NCI-H510A treated with DMSO at 0.1 percent for 48 hours (cell line): ENCODE measurements at places on chromosomes 2 and 18.
A peak's percentile ranks its signal among the peaks of the same experiment; 100 is the strongest.

- peak; percentile 42 for DNase-seq
These were observed 455 bp downstream of the C18orf32 start for GRCh38 chr18:49486606-49486952.

DNA sequence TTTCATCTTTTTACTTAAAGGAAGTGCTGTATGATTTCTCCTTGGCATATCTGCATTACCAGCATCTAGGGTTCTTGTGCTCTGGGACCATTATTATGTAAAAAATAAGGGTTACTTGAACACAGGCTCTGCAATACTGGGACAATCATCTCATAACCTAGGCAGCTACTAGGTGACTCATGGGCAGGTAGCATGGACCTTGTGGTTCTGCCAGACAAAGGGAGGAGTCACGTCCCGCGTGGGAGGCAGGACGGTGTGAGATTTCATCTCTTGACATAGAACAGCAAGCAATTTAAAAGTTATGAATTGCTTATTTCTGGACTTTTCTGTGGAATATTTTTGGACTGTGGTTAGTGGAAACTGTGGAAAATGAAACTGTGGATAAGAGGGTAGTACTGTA lies 34.1 kb downstream of the ASAP2 start:
- no peak for DNase-seq

GRCh38 chr2:216408426-216409290 lies 3.6 kb upstream of the SMARCAL1 start:
- DNase-seq = no peak

GRCh38 chr18:40576507-40577115 lies 1378.4 kb upstream of the PIK3C3 start:
- DNase-seq = no peak

DNA sequence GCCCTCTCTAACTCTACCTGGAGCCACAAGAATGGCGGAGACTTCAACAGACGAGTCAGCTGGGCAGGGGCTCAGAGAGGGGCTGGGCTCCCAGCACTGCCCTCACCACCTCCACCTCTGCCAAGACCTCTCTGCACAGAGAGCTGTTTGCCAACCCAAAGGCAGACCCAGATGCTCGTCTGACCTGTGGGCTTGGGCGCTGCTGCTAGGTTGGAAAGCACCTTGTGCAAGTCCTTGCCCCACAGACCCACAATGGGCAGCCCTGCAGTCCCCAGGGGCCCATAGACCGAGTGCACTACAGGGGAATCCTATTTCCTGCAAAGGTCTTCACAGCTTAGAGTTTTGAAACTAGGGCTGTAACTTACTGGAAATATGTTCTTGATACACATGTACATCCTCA lies 13.3 kb downstream of the ACKR3 start:
- DNase-seq = no peak

DNA sequence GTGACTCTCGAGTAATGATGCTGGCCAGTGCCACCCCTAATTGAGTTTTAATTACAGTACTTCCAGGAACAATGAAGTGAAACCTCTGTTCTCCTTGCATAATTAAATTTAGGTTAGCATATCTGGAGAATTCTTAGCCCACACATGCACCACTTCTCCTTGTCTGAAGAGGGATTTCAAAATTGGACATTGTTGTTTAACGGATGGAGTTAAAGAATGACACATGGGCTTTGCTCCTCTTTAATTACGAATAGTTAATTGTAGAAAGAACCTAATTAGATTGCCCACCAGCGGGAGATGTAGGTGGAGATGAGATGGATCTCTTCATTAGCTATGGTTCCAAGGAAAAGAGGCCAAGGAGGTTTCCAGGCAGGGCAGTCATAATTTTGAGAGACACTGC lies 33.1 kb upstream of the EN1 start:
- DNase-seq = no peak

DNA sequence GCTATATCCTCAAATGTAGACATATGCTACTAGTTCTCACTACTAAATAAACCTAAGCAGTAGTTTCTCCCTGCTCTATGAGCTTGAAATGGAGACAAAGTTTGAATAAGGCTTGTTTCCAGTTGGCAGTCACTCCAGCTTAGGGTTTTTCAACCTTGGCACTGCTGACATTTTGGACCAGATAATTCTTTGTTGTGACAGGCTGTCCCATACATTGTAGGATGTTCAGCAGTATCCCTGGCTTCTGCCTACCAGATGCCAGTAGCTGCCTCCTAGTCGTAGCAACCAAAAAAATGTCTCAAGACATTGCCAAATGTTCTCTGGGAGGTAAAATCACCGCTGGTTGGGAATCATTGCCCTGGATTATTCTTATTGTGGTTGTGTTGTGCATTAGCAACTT lies 182.7 kb upstream of the PARD3B start:
- DNase-seq = no peak

DNA sequence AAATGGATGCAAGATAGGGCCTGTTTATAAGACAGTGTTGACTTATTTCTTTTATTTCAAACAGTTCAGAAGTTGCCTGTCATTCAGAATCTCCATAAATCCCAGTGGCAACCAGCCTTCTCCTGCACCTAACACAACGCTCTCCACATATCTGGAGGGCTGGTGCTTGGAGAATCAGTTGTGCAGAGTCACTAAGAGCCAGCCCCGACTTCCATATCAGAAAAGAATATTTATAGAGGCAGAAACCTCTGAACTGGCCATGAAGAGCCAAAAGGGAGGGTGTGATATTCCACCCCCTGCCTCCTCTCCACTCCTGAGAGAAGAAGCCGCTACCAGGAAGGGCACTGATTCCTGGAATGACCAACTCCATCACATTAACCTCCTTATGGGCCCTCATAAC lies 34.0 kb upstream of the B4GALT6 start:
- no peak for DNase-seq

- DNase-seq = no peak
These were observed 5.4 kb downstream of the SEC11C start for GRCh38 chr18:59145055-59145454.

- no peak for DNase-seq
These were observed 121.0 kb downstream of the SPOPL start for GRCh38 chr2:138622613-138623012.

DNA sequence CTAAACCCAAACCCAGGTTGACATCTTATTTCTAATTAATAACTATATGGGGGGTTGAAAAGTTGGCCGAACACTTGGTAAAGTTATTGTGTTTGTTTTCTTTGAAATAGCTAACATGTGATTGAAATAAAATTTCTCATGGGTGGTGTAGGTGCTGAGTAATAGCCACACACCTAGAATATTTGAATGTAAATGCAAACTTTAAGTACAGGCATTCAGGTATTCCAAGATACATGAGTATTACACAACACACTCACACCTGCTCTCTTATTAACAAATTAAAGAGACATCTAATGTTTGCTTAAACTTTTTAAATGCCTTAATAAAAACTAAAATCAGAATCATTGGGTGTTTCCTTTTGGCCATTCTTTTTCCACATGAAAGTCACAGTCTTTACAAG lies 165.5 kb downstream of the EHBP1 start:
- DNase-seq = no peak
